Stimulated activated naive CD4-positive, alpha-beta T cell (primary cell): ENCODE measurements at places on chromosomes 7 and 10.

DNA sequence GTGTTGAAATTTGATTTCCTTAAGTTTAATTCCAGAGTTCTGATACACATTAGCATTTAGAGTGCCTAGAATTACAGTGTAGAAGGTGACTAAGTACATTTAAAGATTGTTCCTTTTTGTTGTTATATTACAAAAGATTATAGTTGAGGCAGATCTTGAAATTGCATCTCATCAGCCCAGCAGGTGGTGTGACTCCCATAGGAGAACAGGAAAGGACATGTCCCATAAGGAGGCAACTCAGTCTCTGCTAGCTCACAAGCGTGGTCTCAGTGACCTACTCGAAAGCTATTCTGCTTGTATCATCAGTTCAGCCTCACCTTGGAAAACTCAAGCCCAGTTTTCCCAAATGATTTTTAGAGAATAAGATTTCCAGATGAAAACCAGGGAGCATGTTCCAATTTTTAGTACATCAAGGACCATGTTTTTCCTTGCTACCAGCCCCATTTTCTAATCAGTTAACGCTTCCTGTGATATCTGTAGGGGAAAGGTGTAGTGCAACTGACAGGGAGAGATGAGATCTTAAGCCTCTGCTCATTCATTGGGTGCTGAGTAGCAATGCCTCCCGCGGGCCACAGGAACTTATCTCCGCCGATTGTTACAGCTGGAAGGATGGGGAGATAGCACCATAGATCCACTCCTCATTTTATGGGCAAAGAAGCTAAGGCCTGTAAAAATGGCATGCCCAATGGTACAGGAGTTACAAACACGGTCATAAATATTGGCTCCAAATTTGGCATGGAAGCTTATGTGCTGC is 1.1 kb upstream of the GNAI1 start:
- DNase-seq, result no peak

GRCh38 chr7:157459966-157460365 is 123.2 kb downstream of the DNAJB6 start:
- DNase-seq, result no peak

GRCh38 chr10:5595591-5595990 is 70.8 kb downstream of the ASB13 start:
- no peak for DNase-seq

GRCh38 chr10:95260909-95261552 is 29.8 kb downstream of the PDLIM1 start:
- no peak for DNase-seq

- no peak for DNase-seq
Observed at GRCh38 chr7:92652536-92652935, 62.3 kb upstream of the FAM133B start.

DNA sequence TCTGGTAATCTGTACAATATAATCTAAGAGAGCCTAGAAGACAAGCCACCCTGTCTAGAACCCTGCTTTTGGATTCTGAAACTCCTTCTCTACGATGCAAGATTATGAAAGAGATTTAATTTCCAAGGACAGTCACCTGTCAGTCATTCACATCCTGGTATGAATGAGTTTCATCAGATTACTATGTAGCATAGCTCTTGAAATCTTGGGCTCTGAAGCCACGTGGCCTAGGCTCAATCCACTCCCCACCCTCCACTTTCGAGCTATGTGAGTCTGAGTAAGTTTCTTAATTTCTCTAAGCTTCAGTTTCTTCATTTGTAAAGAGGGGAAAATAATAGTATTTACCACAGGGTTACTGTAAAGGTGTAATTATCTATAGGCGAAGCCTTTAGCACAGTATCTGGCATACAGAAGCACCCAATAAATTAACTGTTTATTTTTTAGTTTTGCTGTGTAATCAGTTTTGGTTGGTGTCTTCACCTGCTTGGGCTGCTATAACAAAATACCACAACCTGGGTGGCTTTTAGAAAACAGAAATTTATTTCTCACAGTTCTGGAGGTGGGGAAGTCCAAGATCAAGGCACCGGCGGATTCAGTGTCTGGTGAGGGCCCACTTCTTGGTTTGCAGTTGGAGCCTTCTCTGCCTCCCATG is 71.3 kb downstream of the MYOF start:
- no peak for DNase-seq
